ENCODE measurements at places on chromosomes 11 and 22. TPM values are rescaled to one million over a fixed set of nuclear protein-coding genes. Genes with fewer than 3 reads are reported as not detected.

DNA sequence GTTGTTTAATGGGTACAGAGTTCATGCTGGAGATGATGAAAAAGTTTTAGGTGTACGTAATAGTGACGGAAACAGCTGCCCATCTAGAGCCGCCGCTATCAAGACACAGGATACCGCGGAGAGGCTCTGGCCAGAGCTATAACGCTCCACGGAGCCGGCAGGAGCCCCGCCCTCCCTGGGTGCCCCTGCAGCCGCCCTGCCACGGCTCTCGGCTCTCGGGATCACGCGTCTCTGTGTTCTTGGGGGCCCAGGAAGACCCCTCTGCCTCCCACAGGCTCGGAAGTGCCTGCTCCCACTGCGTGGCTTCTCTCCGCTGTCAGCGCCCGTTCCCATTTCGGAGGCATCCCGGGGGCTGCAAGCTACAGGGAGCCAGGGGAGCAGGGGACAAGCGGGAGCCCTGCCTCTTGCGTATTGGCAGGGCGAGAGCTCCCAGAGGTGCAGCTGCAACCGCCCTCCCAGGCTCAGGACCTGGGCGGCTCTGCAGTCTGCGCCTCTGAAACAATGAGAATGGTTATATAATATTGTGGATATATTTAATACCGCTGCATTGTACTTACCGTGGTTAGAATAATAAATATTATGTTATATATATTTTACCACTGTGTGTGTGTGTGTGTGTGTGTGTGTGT is 13.7 kb downstream of the GLYATL2 start:
- no peaks in the 10 kb centered on the region for H3K4me1 ChIP-seq
- H3K27ac ChIP-seq: no peak overlapping the region
- no peaks in the 10 kb centered on the region for H3K36me3 ChIP-seq
- no peak overlapping the region for H3K4me3 ChIP-seq
- DNase-seq: no peak
- H3K27me3 ChIP-seq: no peaks in the 10 kb centered on the region

- peaks cover 5% of the 10 kb centered on the region for H3K36me3 ChIP-seq
- H3K4me3 ChIP-seq: no peak overlapping the region
- no peak for DNase-seq
- H3K4me1 ChIP-seq: peaks cover 3% of the 10 kb centered on the region
These were observed 10.7 kb downstream of the CRY2 start for GRCh38 chr11:45857961-45858474.

GRCh38 chr22:45629469-45630089 is 42.1 kb upstream of the ATXN10 start:
- peaks cover 17% of the 10 kb centered on the region for H3K27me3 ChIP-seq
- H3K27ac ChIP-seq: no peak overlapping the region
- H3K4me3 ChIP-seq: no peak overlapping the region

DNA sequence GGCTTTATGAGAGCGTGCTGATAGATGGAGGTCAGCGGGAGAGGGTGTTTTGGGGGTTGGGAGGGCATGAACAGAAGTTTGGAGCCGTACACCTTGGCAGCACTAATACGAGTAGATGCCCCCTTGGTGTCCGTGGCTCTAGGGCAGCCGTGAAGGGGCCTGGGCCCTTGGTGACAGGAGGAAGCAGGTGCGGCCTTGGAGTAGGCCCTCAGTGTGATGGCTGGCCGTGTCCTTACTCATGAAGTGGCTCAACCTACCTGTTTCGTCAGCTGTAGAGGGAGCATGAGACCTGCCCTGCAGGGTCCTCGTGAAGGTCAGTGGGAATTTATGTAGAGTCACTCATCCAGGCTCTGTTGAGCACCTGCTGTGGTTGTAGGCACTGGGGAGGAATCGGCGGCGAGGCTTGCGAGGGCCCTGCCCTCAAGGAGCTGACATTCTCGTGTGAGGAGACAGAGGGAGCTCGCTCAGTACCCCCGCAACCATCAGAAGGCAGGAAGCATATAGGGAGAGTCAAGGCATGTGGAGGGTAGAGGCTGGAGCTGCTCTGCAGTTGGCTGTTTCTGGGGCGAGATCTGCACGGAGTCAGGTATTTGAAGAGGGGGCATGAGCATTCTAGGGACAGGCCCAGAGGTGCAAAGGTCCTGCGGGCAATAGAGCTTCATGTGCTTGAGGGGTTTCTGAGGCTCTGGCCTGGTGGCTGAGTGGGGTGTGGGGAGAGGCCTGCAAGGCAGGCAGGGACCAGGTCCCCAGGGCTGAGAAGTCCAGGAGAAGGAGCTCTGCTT is 39.6 kb downstream of the TBC1D22A start:
- no peaks in the 10 kb centered on the region for H3K27me3 ChIP-seq
- H3K4me3 ChIP-seq: no peak overlapping the region
- H3K36me3 ChIP-seq: peaks cover 12% of the 10 kb centered on the region
- H3K4me1 ChIP-seq: peaks cover 41% of the 10 kb centered on the region
- DNase-seq: no peak
- peak overlapping the region; percentile 19 for H3K27ac ChIP-seq

- DNase-seq: no peak
- no peaks in the 10 kb centered on the region for H3K27me3 ChIP-seq
- no peak overlapping the region for H3K4me3 ChIP-seq
- H3K4me1 ChIP-seq: peaks cover 8% of the 10 kb centered on the region
- H3K36me3 ChIP-seq: no peaks in the 10 kb centered on the region
- H3K27ac ChIP-seq: no peak overlapping the region
These were observed 63.7 kb downstream of the PRDM11 start for GRCh38 chr11:45209891-45210699.

Gene CLMP
- total RNA-seq: not detected

GRCh38 chr11:21511835-21512440 is 680.9 kb upstream of the ANO5 start:
- H3K4me3 ChIP-seq: no peak overlapping the region
- H3K4me1 ChIP-seq: no peaks in the 10 kb centered on the region
- no peaks in the 10 kb centered on the region for H3K36me3 ChIP-seq

Data from natural killer cell treated with Interleukin-12 subunit alpha and Interleukin-12 subunit beta and Interleukin-15 and Interleukin-18, amount 100 ng/mL, for 72 hours (primary cell).